ENCODE measurements at places on chromosomes 4 and X.
A peak's percentile ranks its signal among the peaks of the same experiment; 100 is the strongest.

GRCh38 chrX:70446380-70447350 is 2.0 kb downstream of the DLG3 start:
- DNase-seq, result no peak

DNA sequence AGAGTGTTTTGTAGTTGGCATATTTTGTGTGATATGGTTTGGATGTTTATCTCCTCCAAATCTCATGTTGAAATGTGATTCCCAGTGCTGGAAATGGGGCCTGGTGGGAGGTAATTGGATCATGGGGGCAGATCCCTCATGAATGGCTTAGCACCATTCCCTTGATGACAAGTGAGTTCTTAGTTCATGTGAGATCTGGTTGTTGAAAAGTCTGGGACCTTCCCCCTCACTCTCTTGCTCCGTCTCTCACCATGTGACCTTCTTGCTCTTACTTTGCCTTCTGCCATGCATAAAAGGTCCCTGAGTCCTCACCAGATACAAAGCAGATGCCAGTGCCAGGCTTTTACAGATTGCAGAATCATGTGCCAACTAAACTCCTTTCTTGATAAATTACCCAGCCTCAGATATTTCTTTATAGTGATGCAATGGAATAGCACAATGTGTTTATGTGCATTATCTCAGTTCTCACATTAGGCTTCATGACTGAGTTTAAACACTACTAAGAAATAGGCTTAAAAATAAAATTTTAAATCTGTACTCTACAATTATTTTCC is 1348.8 kb downstream of the STIM2 start:
- no peak for DNase-seq

DNA sequence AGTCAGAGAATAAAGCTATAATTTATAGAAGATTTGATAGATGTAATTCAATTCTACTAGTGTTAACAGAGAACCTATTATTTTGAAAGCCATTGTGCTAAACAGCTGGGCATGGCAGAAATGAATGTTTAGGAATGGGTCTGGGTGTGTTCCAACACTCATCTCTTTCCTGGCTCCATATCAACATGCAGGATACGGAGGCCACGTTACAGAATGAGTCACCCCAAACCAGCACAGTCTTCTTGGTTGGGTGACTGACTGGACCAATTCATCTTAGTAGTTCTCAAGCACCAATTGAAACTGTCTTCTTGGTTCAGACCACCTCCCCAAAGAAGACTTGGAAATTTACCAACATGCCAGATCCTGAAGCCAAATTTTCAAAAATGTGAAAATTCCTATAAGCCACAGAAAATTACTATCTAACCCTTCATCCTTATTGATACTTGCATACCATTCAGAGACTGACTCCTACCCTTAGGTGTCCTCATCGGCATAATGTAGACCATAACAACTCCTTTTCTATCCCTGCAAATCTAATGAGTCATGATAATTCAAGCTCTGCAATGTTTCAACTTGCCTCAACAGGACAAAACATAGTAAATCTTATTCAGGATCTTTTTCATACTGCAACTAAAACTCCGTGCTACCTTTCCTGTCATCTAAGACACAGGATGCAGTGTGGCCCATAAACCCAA is 52.0 kb upstream of the ATOH1 start:
- DNase-seq, result no peak

DNA sequence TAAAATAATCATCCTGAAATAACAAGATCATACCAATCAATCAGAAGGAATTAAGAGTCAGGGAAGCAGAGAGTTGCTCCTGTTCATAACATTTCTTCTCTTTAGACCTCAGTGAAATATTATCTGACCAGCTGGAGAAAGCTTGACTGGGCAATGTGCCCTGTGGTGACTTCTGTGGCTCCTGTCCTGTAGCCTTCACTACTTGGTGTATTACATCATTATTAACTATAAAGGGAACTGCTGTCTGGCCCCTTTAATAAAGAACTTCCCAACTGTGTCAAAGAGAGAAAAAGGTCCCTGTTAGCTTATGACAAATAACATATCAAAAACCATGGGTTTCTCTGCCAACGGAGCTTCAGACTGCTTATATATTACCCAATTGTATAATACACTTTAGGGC is 18.0 kb downstream of the OPHN1 start:
- no peak for DNase-seq

GRCh38 chr4:107449611-107450369 is 270.2 kb downstream of the PAPSS1 start:
- no peak for DNase-seq

DNA sequence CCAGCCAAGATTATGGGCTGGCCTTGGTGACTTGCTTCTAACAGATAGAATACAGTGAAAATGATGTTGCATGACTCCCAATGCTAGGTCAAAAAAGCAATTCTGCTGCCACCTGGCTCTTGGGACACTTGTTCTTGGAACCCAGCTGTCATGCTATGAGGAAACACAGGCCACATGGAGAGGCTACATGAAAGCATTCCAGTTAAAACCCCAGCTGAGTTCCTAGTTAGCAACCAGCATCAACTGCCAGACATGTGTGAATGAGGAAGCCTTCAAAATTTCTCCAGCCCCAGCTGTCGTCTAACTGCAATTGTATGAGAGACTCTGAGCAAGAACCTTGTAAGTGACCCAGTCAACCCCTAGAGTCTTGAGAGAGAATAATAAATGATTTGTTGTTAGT is 105.2 kb upstream of the FGF16 start:
- DNase-seq, result peak; percentile 14

- no peak for DNase-seq
Measured at GRCh38 chr4:155600244-155600643, 66.4 kb upstream of the GUCY1A1 start.

DNA sequence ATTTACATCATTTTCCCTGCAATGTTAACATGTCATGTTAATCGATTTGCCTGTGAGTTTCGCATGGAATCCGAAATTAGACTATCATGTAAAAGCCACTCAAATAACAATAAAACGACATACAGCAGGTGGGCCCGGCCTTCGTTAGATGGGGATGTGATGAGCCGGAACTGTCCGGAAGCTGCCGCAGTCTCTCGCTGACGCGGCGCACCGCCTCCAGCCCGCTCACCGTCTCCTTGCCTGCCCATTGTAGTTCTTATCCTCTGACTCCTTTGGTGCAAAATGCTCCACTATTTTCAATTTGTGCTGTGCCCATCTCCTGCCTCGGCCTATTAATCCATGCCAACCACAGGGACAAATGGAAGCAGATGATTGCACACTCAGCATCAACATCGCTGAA is 877.5 kb upstream of the TENM3 start:
- DNase-seq, result no peak

- no peak for DNase-seq
Measured at GRCh38 chrX:123447506-123447905, 263.4 kb downstream of the GRIA3 start.

DNA sequence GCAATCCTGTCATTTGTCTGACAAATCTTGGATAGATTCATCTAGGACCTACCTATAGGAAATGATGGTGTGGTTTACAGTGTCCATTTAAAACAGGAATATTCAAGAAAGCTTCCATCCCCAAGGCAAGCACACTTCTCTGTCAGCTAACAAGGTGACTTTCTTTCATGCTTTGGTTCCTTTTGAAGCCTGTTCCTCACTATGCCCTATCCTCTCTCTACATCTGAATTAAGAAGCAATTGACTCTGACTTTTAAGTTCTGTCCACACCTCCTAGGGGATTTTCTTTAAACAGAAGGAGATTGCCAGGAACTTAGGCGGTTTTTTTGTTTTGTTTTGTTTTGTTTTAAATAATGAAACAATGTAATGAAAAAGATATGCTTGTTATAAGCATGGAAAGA is 1181.4 kb upstream of the TENM3 start:
- DNase-seq, result no peak

DNA sequence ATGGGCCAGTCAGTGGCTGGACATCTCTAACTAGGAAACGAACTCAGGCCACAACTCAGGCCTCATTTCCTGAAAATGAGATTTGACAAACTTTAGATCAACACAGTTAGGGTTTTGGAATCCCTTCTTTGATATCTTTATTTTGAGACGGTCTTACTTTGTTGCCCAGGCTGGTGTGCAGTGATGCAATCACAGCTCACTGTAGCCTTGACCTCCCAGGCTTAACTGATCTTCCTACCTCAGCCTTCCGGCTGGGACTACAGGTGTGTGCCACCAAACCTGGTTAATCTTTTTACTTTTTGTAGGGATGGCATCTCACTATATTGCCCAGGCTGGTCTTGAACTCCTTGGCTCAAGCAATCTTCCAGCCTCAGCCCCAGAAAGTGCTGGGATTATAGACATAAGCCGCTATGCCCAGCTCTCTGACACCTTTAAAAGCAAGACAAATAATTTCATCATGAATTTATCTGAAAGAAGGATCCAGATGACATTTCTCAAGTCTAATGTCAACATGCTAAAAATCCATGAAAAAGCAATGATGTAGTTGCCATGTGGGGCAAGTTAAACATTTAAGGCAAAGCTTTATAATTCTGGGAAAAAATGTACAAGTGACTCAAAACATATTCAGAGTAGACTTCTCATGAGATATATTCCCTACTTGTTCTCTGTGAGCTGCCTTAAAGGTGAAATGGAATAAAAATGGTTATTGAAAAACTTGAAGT is 89.1 kb upstream of the CBR4 start:
- DNase-seq, result no peak

- DNase-seq, result no peak
Measured at GRCh38 chr4:24209131-24209530, 319.3 kb upstream of the PPARGC1A start.

- DNase-seq, result no peak
Measured at GRCh38 chrX:69192603-69193002, 27.4 kb upstream of the PJA1 start.

DNA sequence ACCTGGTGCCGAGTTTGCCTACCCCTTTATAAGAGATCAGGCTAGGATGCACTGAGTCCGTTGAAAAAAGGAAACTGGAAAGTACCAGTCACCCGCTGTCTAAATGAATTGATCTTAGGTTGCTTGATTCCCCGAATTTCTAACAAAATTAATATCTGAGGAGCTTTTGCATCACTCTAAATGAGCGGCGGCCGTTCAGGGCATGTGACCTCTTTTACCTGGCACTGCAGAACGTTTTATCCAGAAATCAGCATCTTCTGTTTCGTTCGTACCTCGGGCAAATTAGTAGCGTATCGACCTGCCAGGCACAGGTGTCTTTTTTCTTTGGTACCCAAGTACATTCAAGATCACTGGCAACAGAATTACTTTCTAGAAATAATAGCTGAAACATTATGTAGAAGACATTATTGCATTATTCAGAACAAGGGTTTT is 876 bp downstream of the KLHL2 start:
- DNase-seq, result no peak

DNA sequence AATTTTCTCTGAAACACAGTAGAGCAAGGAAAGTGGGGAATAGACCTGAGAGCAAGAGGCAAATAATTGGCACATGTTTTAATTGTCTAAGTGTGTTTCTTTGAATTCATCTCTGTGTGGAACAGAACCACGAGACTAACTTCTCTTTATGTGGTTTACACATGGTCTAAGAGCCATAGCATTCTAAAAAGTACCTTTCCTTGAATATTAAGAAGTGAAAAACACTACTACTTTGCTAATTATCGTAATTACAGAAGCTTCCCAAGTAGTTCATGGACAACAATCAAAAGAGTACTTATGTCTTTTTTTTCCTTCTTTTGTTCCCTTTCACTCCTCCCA is 2.9 kb upstream of the CYBB start:
- no peak for DNase-seq

GRCh38 chr4:76563454-76564122 is 128.6 kb downstream of the SHROOM3 start:
- DNase-seq, result peak; percentile 36

DNA sequence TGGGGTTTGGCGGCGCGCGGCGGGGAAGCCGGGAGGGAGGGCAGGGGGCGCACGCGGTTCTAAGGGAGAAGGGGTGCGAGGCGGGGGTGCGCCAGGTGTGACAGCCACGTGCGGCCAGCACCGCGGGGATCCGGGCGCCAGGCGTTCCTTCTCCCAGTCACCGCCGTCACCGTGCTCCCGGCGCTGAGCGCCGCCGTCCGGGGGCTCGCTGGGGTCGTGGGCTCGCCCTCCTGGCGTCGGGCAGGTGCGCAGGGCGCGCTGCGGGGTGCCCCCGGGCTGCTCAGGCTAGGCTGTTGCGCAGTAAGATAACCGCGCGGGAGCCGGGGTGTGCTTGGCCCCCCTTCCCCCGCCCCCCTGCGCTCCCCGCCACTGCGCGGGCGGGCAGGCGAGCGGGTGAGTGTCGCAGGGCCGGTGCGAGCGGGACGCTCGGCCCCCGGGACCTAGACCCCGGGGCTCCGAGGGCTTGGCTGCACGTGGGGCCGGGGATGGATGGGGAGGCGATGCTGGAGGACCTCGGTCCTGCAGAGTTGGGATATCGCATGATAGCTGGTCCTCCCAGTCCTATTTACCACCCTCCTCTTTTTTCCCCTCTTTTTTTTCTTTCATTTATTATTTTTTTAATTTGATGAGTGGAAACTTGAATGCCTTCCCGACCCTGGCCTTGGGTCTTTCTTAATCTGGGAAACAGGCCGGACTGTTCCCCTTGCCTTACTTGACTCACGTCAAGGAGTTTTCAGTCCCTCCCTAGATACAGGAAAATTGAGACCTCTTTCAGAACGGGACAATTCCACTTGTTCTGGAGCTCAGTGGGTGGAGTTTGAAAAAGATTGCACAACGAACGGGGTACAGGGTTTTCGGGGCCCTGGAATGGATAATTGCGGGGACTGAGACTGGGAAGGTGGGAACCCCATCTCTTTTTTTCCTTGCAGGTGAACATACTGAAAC is 797 bp downstream of the TXLNG start:
- no peak for DNase-seq

DNA sequence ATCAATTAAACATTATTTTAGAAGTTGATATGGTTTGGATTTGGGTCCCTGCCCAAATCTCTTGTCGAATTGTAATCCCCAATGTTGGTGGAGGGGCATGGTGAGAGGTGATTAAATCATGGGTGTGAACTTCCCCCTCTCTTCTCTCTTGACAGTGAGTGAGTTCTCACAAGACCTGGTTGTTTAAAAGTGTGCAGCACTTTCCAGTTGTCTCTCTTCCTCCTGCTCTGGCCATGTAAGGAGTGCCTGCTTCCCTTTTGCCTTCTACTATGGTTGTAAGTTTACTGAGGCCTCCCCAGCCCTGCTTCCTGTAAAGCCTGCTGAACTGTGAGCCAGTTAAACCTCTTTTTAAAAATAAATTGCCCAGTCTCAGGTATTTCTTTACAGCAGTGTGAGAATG is 141.4 kb downstream of the GALNTL6 start:
- no peak for DNase-seq

DNA sequence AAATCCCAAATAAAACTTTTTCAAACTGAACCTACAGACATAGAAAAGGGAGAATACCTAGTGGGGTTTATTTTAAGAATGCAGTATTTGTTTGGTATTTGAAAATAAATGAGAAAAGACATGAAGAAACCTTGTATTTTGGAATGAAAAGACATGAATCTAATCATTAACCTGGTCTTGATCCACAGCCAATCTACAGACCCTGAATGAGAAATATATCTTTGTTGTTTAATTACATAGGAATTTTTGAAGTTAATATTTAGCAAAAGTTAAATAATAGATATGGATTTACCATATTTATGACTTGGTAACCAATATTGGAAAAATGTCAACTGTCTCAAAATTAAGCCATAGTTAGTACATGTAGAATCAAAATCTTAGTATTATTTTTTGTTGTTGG is 76.8 kb downstream of the MAGEA10 start:
- DNase-seq, result no peak

All from NCI-H524 treated with DMSO at 0.1 percent for 48 hours (cell line).